ENCODE measurements at places on chromosomes 7 and 10.

DNA sequence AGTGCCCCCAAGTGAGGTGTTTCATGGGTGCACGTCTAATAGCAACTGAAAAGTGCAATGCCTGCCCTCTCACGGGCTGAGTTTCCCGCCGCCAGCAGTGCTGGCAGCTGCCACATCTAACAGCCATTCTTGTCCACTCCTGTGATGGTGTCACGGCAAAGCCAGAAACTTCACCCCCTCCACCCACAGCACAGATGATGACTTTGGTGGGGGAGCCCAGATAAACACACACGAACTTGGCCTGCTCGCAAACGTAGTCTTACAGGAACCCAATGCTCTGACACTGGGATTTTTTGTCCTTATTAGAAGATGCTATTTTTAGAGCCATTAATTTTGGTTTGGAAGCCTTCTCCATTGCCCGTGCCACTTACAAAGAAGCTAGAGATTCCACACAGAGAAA, 26.7 kb downstream of the CPXM2 start:
- DNase-seq = no peak

DNA sequence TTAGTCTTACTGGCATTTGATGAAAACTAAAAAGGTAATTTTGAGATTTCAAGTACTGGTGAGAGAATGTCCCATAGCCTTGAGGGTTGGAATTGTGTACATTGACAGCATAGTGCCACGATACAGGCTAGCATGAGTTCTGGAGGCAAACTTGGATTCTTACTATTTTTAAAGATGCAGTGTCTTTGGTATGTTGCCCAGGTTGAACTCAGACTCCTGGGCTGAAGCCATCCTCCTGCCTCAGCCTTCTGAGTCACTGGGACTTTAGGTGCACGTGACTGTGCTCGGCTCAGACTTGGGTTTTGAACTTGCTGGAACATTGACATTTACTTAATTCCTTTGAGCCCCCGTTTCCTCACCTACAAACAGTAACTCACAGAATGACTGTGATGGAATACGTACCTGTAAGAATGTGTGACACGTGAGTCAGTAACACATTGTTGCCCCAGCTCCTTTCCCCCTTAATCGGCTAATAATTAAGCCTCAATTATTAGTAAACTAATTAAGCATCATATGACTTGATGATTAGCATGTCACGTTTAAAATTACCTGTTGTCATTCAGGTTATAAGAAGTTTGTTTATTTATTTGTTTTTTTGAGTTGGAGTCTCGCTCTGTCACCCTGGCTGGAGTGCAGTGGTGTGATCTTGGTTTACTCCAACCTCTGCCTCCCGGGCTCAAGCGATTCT, 10.6 kb downstream of the DNAJB6 start:
- DNase-seq = no peak

GRCh38 chr10:127346604-127347003, 150.2 kb upstream of the INSYN2A start:
- DNase-seq = no peak

DNA sequence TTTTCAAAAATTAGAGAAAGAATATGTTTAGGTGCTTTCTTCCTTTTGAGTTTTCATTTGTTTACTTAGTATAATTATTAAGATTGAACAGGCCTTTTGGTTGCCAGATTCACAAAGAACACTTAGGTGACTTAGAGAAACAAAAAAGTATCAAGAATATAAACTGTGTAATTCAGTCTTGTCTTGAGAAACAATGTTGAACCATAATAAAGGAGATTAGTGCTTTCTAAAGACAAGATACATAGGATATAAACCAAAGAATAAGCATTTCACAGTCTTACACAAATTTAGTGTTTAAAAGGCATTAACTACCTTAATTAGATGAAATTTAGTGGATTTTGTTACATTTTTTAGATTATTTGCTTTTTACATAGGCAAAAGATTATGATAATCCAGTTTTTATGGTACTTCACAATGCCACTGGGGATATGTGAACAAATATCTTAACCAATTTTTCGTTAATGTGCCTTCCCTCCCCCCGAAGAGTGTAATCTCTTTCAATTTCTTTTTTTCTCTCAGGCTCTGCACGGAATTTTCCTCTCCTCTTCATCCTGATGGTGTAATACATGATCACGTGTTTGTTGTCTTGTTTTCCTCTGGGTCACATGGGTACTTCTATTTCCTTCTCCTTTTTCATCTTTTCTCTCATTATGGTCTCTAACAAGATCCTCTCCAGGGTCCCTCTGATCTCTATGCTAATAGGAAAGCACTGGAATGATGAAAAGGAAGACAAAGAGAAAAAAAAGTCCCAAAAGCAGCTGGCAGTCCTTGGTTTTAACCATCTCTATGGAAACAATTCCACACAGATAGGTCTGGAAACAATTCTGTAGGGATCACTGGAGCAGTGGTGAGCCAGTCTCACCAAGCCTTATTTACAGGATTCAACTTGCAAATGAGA, 3.7 kb upstream of the HNRNPH3 start:
- no peak for DNase-seq

- DNase-seq = no peak
These were observed 786.5 kb upstream of the C7orf33 start for GRCh38 chr7:147804032-147804431.

DNA sequence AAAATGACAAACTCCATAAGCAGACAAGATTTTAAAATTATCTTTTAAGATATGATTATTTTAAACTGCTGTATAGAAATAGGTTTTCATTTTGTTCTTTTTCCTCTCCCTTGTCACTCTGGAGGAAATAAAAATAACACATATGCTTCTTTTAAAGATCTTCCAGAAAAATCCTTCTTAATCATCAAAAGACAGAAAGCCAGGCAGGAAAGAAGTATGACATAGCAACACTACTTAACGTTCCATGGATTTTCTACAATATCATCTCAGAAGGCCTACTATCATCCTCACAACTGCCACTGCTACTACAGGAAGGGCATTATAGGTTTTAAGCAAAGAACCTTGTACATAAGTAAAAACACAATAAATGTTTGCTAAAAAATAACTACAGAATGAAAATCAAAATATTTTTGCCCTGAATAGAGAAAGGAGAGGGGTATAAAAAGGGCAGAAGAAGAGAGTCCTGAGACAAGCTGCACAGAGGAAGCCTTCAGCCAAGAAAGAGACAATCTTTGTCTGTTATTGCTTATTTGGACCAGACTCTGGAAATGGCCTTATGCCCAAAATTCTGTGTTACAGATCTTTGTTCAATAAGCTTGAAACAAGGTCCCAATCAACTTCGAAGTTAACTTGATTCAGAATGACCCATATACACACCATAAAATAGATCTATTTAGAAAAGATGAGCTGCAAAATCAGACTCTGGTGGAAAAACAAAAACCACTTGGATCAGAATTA, 67.8 kb downstream of the ABI1 start:
- DNase-seq = no peak

- no peak for DNase-seq
These were observed 10.5 kb downstream of the SKAP2 start for GRCh38 chr7:26853788-26854393.

GRCh38 chr10:48604991-48605508, at the start of gene ARHGAP22:
TSS of gene ARHGAP22 (minus strand) at chr10:48605073. CDS start at chr10:48604796, 277 bp downstream.
- DNase-seq = no peak

GRCh38 chr7:159034988-159035387, 109.7 kb downstream of the VIPR2 start:
- no peak for DNase-seq

DNA sequence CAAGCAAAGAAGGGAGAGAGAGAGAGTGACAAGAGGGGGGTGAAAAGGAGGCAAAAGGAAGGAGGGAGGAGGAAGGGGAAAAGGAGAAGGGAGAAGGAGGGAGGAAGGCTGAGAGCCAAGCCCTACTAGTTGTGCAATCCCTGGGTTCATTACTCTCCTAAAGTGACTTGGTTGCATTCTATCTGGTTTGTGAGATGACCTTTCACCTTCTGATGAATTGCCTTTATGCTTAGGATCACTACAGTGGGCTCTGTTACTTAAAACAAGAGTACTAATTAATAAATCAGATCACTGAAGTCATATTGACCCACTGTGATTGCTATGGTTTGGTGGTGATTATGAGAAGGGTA, 144.9 kb downstream of the KIF20B start:
- DNase-seq = no peak

DNA sequence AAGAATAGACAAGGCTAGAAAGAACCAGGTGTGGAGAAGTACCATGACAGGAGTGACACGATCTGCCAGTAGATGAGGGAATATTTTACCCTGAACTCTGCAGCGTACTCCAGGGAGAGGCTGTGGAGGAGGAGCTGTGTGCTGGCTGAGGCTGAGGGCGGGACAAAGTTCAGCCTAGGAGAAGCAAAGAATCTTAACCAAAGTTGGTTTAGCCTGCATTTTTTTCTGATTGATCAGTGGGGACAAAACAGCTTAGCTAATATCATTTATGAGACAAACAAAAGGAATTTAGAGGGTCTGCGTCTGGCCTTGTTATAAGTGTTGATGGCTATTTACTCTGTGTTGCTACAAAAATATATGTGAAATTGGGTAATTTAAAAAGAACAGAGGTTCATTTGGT, 5.2 kb upstream of the NPSR1 start:
- no peak for DNase-seq

- peak; percentile 39 for DNase-seq
These were observed 43.9 kb downstream of the IFIT5 start for GRCh38 chr10:89458291-89458690.

GRCh38 chr7:47536661-47537611, 45.0 kb downstream of the TNS3 start:
- no peak for DNase-seq

GRCh38 chr7:52668435-52668834, 367.0 kb upstream of the POM121L12 start:
- no peak for DNase-seq

GRCh38 chr7:122010116-122010515, 133.9 kb downstream of the AASS start:
- DNase-seq = no peak

GRCh38 chr7:64870656-64871055, 32.4 kb upstream of the ZNF273 start:
- no peak for DNase-seq

GRCh38 chr7:107661081-107661864, 645 bp downstream of the SLC26A4 start:
- DNase-seq = no peak

DNA sequence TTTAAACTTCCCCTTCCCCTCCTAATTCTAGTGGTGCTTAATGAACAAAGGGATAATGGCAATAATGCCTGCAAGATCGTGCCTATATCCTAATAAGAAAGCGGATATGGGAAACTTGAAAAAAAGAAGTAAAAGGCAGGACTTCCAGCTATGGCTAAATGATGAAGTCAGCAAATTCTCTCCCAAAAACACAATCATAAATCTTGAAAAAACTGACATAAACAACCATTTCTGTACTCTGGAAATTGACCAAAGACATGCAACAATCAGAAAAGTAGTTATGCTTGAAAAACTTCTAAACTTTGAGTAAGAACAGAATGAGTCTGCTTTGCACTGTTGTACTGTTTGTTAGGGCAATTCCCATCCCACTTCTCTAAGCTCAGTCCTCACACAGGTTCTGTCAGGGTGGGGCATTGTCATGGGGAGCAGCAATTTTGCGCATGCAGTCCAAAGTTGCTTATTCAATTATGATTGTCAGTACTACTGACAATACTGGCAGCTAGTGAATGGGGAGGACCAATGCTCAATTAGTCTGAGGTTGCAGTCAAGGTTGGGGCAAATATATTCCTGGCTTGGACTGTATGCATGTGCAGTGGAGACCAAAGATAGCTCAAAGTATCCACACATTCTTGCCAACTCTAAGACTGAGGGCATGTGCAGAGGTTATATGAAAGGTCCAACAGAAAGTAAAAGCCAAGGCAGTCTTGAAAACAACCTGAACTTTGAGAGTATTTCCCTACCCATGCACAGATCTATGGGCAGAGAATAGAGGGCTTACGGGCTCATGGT, 34.1 kb upstream of the ARHGAP22 start:
- no peak for DNase-seq
